ENCODE measurements at places on chromosomes 2 and 18. TPM values are rescaled to one million over a fixed set of nuclear protein-coding genes. Genes with fewer than 3 reads are reported as not detected.
A peak's percentile ranks its signal among the peaks of the same experiment; 100 is the strongest.

GRCh38 chr2:33426666-33427231 lies 49.7 kb upstream of the RASGRP3 start:
- peak; percentile 71 for DNase-seq

- DNase-seq: peak; percentile 95
These were observed 125.6 kb downstream of the PLB1 start for GRCh38 chr2:28621172-28622100.

DNA sequence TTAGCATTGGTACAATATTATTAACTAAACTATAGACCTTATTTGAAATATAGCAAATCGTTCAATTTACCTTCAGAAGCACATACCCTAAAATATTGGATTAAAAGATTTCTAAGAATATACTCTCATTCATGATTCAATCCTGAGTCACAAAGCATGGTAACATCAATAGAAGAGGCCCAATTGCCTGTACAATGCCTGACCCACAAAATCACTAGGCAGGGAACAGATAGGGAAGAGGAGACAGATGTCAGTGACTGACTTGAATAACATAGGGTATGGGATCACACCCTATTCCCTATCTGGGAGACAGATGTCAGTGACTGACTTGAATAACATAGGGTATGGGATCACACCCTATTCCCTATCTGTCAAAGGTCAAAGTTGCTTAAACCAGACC lies 611.6 kb upstream of the VRK2 start:
- DNase-seq: peak; percentile 49

DNA sequence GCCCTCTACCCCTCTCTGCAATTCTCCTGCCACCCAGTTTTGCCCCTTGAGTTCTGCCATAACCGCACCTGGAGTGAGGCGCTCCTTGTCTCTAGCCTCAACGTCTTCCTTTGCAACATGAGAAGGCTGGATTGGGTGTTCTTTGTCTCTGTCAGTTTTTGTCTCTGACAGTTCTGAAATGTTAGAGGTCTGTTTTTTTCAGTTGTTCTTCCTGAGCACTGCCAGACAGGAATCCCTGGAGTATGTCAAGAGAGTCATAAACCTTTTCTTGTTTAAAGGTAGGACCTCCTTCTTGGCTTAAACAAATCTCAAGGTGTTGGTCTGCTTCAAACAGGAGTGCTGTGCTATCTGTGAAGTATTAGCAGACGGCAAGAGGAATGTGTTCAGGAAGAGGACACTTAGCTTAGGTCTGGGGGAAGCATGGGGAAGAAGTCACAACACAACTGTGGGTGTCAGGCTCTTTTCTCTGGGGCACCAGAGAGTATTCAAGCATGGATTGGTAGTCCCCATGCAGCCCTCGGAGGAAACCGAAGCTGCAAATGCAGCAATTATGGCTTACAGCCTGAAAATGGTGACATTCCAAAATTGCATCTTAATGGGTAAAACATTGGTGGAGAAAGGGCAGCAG lies 32.3 kb downstream of the AFF3 start:
- DNase-seq: no peak

DNA sequence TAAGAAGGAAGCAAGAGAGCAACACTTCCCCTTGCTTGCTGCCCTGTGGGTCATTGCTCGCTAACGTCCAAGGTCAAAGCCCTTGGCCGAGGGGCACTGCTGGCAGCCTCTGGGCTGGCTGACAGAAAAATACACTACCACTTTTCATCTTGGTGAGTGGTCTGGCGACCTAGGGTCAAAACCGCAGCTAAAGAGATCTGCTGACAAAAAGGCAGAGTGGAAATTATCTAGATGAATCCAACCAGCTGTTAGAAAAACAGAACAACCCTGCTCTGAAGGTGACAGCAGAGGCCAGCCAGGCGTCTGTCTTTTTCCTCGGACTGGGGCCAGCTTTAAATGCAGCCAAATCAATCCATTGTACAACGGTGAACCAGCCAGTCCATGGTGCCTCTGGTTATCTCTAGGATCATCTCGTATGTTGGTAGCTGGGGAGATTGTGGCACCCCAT lies 92.6 kb downstream of the CD8B2 start:
- no peak for DNase-seq

GRCh38 chr2:150812066-150812465 lies 324.6 kb upstream of the RND3 start:
- no peak for DNase-seq

- DNase-seq: peak; percentile 90
These were observed 1355.5 kb downstream of the SUCLG1 start for GRCh38 chr2:83103613-83104012.

GRCh38 chr18:74282755-74283554 lies 8.8 kb downstream of the CYB5A start:
- no peak for DNase-seq

- no peak for DNase-seq
These were observed 34.2 kb downstream of the ALS2 start for GRCh38 chr2:201746551-201746950.

GRCh38 chr2:7927691-7928090 lies 754.2 kb upstream of the ID2 start:
- no peak for DNase-seq

GRCh38 chr18:31791817-31792579 lies 31.3 kb upstream of the SLC25A52 start:
- no peak for DNase-seq

DNA sequence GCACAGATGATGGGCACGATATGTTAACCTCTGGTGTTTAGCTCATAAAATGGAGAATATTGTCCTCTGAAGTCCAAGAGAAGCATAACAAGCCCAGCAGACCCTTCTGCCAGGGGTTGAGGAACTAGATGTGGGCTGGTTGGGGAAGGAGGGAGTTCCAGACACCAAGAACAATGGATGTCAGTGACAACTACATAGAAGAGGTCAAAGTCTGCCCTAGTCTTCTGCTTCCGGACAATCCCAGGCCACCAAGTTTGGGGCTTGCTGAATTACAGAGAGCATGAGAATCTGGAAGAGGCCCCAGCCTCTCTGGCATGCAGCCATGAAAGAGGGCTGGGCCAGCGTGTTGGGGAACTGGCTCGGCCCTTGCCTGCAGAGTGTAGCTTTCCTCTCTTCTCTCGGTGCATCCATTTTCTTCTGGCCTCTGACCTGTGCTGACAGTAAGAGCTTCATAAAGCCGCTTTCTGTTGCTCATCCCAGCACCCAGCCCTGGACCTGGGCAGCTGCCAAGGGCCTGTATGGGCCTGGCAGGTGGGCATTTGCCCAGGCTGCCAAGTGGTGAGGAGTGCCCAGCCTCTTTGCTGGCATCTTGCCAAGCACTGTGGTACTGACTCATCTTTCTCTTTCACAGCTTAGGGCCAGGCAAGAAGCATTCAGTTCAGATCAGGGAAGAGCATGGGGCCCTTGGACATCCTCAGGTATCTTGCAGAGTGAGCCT lies 14.6 kb upstream of the LAPTM4A start:
- peak; percentile 98 for DNase-seq

- no peak for DNase-seq
These were observed 274.9 kb upstream of the TCF4 start for GRCh38 chr18:55862693-55863390.

- DNase-seq: peak; percentile 61
These were observed 42.7 kb downstream of the ACSL3 start for GRCh38 chr2:222903234-222904220.

GRCh38 chr18:40529478-40529877 lies 1425.6 kb upstream of the PIK3C3 start:
- DNase-seq: no peak

DNA sequence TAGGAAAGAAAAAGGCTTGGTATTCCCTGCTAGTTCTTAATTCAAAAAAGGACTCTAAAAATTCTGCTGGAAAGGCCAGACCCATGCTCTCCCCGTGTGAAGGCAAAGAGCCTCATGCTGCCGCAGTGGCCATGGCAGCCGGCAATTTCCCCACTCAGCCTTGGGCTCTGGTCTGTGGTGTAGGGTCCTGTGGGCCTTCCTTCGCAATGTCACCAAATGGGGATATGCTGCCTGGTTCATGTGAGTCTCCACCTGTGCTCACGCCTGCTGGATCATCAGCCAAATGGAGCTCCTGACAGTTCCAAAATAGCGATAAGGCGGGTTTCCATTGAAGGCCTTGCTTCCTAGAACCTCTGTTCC lies 282.8 kb upstream of the ATP5MC3 start:
- DNase-seq: no peak

DNA sequence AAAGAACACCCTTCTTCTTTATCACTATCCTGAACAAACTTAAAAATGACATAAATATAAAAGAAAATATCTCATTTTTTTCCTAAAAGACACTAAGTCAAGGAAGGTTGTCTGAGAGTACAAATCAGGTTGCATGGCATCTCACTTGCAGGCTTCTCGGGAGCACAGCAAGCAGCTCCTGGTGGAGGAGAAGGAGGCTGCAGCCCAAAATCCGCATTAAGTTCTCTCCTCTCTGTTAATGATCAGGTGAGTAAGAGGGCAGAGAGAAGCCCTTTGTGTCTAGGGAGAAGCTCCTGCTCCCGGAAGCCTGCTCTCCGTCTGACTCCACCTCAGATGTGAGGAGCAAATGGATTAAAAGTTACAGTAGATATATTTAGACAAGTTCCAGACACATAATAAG lies 35.0 kb upstream of the DOK6 start:
- DNase-seq: no peak

DNA sequence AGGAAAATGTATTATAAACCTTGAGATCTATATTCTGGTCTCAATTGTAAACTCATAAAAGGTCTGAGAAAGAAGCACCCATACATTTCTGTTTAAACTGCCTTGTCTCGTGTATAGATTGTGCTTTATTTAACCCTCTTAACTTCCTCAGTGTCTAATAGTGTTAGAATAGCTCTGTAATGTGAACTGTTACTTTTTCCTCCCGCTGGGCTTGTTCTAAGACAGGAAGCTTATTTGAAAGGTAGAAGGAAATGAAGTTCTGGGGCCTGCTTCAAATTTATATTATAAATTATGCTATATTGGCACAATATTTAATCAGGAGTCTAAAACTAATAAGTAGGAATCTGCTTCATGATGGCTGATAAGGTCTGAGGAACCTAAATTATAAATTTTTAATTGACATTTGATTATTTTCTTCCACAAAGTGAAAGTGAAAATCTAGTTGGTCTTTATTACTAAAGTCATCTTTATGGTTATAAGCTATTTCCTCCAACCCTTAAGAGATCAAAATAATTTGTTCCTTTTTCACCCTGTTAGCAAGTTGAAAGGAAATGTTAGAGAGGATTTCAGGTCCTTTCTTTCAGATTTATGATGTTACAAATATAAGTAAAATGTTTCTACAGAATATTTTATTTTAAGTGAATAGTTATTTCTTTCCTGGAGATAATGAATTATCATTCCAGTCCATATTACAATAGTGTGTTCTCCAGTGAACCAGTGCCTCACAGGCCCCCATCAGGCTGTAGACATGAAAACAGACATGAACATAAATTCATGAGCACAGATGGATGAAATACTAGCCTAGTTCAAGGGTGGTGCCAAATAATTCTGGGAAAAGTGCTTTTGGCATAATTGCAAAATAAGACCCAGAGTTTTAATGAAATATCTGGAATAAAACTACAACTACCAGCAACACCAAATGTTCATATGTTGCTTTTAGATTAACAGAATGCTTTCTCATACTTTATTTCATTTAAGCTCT lies 7.9 kb downstream of the MFSD6 start:
- DNase-seq: peak; percentile 6

- DNase-seq: no peak
These were observed 558 bp downstream of the FBXO41 start for GRCh38 chr2:73283545-73284295.

GRCh38 chr2:80858965-80859364 lies 554.4 kb upstream of the LRRTM1 start:
- no peak for DNase-seq

DNA sequence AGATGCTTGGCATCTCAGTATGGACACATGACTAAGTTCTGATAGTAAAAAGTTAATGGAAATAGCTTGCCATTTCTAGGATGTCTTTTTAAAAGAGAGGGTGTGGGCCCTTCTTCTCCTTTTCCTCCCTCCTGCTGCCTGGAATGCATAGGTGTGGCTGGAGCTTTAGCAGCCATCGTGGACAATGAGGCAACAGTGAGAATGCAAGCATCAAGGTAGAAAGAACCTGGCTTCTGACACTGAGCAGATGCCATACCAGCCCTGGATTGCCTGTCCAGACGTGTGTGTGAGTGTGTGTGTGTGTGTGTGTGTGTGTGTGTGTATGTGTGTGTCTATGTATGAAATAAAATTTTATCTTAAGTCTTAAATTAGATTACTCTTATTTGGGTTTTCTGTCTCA lies 660.1 kb downstream of the XIRP2 start:
- DNase-seq: no peak

- no peak for DNase-seq
These were observed 190.1 kb downstream of the ERBB4 start for GRCh38 chr2:212348501-212348900.

DNA sequence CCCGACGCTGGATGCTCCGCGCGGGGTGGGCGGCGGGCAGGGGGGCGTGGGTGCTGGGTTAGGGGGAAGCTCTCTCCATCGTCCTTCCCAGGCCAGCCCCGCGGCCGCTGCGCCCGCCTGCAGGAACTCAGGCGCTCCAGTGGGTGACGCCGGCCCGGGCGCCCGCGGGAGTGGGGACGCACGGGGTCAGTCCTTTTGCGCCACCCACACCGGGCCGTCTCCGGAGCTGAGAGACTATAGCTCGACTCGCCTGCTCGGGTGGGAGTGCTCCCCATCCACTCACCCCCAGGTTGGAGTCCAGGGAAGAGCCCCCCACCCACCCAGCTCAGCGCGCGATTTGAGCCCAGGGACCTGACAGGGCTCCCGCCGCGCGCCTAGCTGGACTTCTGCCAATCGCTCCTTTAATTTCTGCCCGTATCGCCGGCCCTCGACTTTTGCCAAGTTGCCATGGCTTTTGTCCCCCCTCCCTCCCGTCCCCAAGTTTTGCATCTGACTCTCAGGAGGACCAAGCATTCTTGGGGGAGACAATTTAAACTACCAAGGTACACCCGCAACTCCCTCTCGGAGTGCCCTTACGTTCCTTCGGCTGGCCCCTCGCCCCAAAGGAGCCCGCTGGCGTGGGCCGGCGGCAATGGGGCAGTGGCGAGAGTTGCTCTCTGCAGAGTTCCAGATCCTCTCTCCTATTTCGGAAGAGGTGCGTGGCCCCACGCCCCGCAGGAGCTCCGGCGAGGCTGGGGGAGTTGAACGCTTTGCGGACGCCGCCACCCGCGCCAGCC lies 205.8 kb upstream of the SMAD2 start:
- no peak for DNase-seq

- no peak for DNase-seq
These were observed 20.3 kb downstream of the MTERF4 start for GRCh38 chr2:241081643-241082340.

SLC16A14 gene
- total RNA-seq: 0.11 TPM

CTLA4 gene
- total RNA-seq: not detected

MDH1B gene
- total RNA-seq: 0.86 TPM

PLGLB2 gene
- total RNA-seq: 1.2 TPM

LYPD6 gene
- total RNA-seq: 16.6 TPM

SLC5A7 gene
- total RNA-seq: not detected

SALL3 gene
- not detected for total RNA-seq

BMP10 gene
- total RNA-seq: not detected

GKN2 gene
- total RNA-seq: not detected

GCG gene
- 0.17 TPM for total RNA-seq

ALK gene
- not detected for total RNA-seq

SGPP2 gene
- not detected for total RNA-seq

SKOR2 gene
- not detected for total RNA-seq

LBX2 gene
- total RNA-seq: 1.2 TPM

FOXD4L1 gene
- total RNA-seq: not detected

Measured in LHCN-M2 (cell line).